ENCODE measurements at places on chromosomes 7 and 10.

DNA sequence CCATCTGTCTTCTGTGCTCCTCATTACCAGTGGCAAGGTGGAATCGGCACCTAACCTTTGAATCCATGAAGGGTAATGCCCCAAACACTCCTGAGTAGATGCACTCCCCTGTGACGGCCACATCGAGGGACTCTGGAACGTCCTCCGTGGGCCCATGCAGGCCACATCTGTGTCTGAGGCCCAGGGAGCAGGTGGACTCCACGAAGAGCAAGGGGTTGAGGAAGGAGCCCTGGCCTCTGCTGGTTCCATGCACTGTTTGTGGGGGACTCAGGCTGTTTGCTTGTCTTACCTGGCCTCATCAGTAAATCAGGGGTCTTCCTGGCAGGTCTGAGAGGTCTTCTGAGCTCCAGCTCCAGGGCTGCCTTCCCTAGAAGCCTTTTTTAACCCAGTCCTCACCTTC is 62.6 kb upstream of the HMX3 start:
- DNase-seq = no peak

DNA sequence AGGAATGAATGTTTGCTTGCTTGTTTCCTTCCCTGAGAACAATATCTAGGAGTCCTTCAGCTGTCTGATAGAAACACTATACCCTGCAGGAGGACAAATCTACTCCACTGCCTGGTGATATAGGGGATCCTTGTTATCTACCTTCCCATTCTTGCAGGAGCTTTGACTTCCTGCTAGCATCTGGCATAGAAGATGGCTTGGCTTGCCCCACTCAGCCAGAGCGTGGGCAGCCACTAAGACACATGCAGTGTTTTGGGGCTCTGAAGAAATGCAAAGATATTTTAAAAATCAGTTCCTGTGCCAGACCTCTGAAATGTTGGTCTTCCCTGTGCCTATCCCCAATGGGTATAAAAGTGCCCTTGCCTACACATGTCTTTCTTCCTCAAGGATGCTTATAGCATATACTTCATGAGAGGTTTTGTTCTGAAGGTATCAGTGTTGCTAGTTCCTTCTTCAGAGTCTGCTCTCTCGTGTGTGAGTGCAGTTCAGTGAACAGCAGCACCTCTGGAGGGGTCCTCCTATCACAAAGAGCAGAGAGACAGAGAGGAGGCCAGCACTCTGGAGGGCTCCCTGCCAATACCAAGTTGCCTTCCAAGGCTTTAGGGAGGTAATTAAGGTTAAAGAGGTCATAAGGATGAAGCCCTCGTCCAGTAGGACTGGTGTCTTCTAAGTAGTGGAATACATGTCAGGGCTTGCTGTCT is 149.1 kb upstream of the CALCR start:
- DNase-seq = no peak

GRCh38 chr7:87218796-87219544 is 562 bp downstream of the TMEM243 start:
- DNase-seq = peak; percentile 61

DNA sequence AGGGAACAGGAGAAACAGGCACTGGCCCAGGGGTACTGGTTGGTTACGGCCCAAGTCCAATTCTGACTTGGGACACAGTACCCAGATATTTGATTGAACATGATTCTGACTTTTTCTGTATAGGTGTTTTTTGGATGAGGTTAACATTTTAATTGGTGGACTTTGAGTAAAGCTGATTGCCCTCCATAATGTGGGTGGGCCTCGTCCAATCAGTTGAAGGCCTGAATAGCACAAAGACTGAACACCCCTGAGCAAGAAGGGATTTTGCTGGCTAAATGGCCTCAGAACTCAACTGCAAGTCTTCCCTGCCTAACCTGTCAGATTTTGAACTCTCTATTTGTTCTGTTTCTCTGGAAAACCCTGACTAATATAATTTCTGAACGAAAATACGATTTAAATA is 222.6 kb downstream of the TEX36 start:
- no peak for DNase-seq

DNA sequence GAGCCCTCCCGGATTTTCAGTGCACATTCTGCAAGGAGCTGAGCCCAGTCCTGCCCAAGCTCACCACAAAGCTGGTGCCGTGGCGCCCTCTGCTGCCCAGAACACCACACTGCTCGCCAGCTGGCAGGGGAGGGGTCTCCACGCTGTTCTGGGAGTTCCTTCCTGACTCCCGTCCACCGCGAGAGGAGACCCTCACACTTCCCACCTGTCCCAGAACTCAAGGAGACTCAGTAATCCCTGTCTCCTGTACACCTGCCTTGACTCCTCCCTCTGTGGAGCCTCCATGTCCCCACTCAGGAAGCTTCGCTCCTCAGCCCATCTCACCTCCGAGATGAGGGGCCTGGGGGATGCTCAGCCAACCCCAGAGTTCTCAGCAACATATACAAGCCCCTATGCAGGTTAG is 11.3 kb downstream of the C10orf105 start:
- peak; percentile 24 for DNase-seq

DNA sequence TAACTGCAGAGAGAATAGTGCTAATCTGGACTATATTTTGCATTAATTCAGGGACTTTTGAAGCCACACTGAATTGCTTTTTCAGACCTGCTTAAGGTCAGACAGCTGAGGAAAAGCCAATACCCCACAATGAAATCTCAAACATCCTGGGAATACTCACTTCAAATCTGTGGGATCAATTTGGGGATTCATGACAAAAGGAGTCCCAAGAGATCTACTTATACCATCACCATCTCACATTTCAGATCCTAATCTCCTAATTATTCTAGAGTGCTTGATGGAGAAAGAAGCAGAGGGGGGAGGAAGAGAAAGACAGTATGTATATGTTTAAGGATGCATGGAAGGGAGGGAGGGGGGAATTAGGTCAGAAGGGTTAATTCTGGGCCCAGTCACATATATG is 202.2 kb downstream of the CACNA2D1 start:
- DNase-seq = no peak

GRCh38 chr10:128901236-128901635 is 565.8 kb upstream of the MGMT start:
- DNase-seq = no peak

DNA sequence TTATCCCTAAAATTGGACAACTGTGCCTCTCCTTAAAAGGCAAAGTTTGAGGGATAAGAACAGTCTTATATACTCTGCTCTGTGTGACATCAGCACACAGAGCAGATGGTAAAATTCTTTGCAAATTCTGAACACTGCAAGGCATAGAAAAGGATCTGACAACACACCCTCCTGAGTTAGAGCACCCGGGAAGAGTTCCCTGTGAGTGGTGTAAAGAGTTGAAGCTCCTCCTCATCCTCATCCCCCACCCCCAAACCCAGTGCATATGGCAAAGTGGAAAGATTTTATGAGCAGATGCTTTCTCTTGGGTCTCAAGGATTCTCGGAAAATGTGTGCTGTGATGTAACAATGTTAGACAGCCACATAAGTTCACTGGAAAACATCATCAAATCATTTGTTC is 40.0 kb upstream of the DGKI start:
- DNase-seq = peak; percentile 87

DNA sequence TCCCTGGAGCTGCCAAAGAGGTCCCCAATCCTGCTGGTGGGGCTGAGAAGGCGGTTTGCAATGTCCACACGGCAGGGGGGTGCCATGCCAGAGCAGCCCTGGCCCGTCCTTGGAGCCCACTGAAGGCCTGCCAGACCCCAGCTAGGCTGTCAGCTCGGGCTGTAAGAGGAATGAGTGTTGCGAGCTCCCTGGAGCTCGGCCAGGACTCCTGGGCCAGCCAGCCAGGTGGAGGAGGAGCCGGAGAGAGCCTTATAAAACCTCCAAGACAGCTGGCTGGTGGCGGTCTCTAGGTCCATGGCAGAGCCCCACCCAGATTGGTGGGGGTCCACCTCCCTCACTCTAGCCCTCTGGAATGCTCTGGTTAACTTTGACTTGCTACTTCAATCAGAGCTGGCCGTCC is 55.1 kb upstream of the CALN1 start:
- no peak for DNase-seq

DNA sequence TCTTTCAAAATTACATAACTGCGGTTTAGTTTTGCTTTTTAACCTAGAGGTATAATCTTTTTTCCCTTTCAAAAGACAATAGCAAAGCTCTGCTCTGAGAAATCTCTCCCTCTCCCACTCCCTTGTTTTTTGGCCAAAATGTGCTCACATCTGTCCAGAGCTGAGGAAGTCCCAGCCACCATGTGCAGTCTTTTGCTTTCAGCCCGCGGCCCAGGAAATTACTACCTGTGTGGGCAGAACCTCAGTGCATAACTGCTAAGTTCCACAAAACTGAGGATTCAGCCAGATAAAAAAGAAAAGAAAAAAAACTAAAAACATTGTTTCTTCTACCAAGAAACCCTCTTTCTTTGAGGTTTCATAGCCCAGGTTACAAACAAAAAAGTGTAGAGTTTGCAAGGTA is 115.0 kb upstream of the HGF start:
- no peak for DNase-seq

DNA sequence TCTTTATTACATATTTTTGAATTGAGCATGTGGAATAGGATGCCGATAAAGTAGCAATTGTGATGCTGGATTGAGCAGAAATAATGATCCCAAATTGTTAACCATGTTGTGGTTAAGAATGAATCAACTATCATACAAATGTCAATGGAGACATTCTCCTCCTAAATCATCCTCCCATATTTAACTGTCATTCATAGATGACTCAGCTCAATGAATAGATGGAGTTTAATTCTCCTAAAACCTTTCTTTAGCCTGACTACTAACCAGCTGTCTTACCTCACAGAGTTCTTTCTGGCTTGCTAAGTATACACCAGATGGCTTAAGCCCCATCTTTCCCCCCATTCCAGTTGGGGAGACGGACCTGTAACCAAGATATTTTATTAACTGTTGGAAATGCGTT is 23.4 kb upstream of the NPS start:
- no peak for DNase-seq

DNA sequence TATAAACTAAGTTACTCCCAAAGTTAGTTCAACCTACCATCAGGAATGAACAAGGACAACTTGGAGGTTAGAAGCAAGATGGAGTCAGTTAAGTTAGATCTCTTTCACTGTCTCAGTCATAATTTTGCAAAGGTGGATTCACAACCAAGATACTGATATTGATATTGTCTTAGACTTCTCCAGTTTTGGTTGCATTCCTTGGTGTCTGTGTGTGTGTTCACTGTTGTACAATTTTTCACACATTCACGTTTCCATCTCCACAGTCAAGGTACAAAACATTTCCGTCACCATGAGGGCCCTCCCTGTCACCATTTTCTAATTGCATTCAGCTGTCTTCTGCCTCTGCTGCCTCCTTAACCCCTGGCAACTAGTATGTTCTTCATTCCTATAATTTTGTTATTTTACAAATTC is 41.1 kb downstream of the AKR1E2 start:
- DNase-seq = no peak

DNA sequence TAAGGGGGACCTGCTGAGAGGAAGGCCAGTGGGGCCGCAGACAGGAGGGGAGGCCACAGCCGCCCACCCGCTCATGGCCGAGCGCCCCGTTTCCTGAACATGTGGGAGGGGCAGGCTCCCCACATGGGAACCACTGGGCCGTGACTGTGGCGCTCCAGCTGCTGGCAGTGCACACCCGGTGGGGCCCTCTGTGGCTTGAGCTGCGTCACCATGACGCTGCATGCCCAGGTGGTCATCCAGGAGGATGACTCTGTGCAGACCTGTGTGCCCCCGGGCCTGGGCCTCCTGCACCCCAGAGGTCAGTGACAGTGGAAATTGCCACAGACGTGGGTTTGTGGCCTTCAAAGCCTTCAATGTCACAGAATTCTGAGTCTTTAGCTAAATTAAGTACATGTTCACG is 85.1 kb downstream of the MGMT start:
- DNase-seq = no peak

DNA sequence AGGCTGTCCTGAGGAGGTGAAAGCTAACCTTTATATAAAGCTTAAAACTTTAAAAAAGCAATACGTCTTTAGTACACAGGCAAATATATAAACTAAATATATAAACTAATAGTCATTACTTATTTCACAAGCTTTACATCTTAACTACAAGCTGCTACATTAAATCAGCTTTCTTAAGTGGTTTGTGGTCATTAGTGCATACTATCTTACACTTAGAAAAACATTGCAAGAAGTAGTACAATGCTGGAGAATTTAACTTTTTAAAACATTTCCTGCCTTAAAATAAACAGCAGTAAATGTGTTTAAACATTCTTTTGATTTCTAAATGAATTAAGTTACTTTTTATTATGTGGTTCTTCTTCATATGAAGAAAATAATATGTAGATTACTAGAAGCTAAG is 36.3 kb downstream of the MET start:
- peak; percentile 46 for DNase-seq

DNA sequence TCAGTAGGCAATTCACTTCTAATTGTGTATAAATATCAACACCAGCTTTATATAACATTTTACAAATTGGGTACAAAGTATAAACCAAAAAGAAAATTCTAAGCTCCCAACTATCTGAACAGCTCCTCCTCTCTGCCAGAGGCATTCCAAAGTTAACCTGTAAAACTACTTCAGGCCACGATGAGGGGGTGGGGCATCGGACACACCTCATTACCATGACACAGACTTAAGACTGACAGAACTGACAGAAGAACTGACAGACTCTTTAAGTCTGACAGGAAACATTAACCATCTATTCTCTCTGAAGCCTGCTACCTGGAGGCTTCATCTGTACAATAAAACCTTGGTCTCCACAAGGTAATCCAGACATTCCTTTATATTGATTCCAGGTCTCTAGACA is 12.3 kb downstream of the ESYT2 start:
- DNase-seq = no peak

- no peak for DNase-seq
Measured at GRCh38 chr7:108376206-108376605, 80.0 kb downstream of the NRCAM start.

- peak; percentile 68 for DNase-seq
Measured at GRCh38 chr10:13100349-13101294, 659 bp downstream of the OPTN start.

GRCh38 chr10:91804126-91804510 is 5.9 kb downstream of the TNKS2 start:
- no peak for DNase-seq

DNA sequence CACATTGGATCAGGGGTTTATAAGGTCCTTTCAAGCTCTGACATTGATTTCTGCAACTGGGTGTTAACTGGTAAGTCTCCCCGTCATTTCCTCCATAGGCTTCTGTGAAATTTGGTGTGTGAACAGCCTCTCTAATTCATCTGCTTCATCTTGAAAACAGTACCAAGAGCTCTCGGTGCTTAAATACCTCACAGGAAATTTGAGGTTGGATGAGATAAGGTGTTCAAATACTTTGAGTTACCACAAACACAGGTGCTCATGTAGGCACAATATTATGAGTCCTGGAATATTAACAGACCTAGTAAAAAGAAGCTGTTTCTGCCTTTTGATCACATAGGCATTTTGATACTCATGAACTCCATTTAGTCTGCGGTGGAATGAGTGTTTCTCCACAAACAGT is 85.2 kb downstream of the RTKN2 start:
- DNase-seq = no peak

GRCh38 chr10:93494494-93494893 is 1.9 kb upstream of the CEP55 start:
- DNase-seq = no peak

DNA sequence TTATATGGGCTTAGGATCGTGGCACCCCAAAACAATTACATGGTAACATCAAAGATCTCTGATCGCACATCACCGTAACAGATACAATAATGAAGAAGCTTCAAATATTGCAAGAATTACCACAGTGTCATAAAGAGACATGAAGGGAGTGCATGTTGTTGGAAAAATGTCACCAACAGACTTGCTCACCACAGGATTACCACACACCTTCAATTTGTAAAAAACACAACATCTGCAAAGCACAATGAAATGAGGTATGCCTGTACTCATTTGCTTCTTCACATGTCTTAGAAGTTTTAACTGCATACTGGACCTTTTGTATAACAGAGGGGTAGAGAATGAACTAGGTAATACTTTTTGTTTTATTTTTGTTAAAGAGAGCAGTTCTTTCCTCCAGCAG is 96.6 kb downstream of the TPST1 start:
- peak; percentile 38 for DNase-seq

Data from fibroblast of villous mesenchyme (primary cell).